Fibroblast of the aortic adventitia (primary cell): ENCODE measurements at places on chromosomes 1 and 21.

GRCh38 chr1:207987164-207987563 is 76.2 kb upstream of the CD34 start:
- DNase-seq, result no peak

DNA sequence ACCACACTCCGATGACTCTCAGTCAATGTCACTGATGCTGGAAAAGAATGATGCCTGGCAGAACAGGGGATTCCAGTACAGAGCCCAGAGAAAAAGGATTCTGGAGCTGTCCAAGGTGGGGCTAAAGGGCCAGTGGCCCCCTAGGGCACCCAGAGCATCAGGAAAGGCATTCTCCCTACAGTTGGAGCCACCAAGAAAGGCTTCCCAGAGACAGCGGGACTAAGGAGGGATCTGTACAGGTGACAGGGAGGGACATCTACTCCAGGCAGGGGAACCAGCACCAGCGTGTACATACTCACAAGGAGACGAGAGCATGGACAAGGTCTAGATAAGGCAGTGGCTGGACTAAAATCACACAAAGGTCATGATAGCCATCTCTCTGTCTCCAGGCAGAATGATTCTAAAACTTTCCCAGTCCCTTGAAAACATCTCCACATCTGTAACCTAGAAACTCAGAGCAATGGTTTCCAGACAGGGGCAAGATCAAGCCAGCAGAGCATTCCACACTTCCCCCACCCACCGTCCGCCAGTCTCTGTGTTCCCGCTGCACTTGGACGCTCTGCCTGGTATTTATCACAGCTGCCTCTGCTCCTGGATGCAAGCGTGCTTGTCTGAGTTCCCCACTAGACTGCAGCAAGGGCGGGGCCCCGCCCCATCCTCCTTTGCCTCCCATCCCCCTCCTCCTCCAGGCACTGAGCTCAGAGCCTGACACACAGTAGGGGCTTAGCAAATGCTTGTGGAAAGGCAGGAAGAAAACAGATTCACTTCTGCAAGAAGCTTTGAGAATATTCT is 111.6 kb upstream of the ZC3H12A start:
- DNase-seq, result no peak

DNA sequence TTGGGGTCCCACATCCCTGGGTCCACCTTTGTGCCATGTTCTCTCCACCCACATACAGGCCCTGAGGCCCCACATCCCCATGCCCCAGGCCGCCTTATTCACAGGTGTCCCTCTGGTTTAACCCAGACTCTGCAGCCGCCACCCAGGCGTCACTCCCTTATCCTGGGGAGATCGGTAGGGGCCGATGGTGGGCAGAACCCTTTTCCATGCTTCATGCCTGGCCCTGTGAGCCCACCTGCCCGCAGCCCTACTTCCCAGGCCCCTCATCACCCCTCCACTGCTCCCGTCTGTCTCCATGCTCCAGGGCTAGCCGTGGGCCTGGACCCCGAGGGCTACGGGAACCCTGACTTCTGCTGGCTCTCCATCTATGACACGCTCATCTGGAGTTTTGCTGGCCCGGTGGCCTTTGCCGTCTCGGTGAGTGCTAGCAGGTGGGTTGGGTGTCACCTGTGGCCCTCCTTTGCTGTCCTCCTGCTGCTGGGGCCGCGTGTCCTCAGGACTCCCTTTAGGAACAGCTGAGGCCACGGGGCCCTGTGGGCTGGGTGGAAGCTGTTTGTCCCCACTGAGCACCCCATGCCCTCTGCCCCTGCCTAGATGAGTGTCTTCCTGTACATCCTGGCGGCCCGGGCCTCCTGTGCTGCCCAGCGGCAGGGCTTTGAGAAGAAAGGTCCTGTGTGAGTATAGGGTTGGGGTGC is 12.2 kb downstream of the PSRC1 start:
- no peak for DNase-seq

DNA sequence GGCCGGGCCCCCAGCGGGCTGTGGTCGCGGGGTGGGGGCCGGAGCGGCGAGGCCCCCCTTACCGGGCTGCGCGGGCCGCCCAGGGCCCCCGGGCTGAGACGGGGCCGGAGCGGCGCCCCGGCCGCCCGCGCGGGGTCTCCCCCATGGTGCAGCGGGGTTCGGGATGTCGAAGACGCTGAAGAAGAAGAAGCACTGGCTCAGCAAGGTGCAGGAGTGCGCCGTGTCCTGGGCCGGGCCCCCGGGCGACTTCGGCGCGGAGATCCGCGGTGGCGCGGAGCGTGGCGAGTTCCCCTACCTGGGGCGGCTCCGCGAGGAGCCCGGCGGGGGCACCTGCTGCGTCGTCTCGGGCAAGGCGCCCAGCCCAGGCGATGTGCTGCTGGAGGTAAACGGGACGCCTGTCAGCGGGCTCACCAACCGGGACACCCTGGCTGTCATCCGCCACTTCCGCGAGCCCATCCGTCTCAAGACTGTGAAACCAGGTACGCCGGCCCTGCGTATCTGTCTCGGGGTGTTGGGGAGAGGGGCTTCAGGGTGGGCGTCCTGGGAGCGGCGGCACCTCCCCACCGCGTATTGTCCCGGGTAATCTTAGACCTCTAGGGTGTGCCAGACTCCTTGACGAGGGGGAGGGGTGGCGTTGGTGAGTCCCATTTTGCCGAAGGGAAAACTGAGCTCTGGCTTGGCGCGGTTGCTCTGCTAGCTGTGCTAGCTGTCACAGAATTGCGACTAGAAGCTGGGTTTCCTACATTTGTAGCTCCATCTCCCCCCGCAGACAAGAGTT is 745 bp downstream of the MAGI3 start:
- DNase-seq, result peak; percentile 30

- no peak for DNase-seq
Observed at GRCh38 chr1:21935891-21936365, 1.2 kb downstream of the HSPG2 start.

DNA sequence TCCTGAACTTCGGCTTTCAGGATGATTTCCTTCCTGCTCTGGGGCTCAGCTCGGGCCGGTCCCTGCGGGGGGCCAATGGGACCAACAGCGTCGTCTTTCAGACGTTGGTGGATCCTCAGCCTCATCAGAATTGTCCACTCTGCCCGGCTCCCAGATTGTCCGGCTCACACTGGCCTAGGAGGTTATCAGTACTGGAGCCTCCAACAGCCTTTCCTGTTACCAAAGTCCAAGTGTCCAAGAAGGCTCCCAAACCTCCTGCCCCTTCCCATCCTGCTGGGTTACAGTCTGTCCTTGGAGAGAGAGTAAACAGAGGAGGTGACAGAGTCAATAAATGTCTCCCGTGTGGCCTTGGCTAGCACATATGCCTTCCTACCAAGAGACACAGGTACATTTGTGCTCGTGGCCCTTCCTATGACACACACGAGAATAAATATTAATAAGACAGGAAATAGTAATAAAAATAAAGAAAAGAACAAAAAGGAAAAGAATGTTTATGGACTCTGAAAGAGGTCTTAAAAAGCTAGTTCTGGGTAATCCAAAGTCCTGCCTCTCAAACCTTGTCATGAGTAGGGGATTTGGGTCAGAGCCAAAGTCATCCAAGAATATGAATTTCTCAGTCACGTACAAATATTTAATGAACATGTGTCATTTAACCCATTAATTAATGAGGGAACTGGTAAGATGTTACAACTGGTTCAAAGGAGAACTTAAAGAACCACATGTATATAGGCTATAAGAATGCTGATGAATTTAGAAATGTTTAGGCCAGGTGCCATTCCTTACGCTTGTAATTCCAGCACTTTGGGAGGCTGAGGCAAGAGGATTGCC is 80.8 kb upstream of the SLC2A1 start:
- no peak for DNase-seq

DNA sequence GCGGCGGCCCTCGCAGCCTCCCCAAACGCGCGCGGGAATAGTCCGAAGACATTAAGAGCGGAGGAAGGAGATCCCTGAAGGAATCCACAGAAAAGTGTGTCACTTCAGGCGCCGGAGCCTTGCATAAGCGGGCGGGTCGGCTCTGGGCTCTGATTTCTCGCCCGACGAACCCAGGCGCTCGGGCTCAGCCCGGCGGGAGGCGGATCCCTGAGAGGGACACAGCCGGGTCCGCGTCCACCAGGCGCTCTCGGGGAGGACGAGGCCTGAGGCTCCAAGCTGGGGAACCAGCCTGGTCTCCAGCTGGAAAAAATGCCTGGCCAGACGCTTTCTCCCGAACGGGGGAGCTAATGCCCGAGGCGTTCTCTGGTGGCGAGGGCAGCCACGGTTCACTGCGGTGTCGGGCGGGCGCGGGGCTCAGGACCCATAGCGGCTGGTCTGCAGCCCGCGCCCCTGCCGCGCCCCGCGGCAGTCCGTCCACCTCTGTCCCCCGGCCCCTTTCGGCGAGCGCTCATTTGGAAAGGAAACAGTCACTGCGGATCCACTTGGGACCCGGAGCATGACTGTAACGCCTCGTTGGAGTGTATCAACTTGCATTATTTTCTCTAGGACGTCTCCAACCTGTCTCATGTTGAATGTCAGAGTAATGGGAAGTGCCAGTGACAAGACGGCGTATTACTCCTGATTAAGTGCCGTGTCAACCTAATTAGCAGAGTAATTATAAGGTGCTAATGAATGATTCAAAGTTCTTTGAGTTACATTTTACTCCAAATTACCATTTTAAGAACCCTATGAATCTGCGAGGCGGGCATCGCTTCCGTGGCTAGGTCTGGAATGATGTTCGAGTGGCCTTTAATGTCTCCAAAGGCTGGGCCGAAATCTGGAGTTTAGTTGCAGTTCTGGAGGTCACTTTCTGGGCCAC is 1.6 kb upstream of the BARHL2 start:
- no peak for DNase-seq
